ENCODE measurements at places on chromosomes 1 and 21.

GRCh38 chr1:98429965-98430443 lies 231.5 kb upstream of the SNX7 start:
- DNase-seq: no peak

DNA sequence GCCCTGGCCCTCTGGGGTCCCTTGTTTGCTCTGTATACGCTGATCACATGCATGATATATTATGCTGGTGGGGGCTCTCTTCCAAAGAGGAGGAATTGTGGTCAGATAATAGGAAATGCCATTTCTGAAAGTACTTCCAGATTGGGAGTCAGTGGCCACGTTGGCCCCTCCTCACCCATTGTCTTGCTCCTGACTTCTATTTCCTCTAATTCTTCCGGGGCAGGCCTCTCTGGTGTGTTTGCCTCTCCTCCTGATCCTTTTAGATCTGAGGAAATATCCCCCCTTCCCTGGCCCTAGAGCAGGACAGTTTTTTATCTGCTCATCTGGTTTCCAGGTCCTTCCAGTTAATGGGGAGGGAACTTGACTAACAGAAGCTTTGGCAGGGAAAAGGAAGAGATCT lies 2.9 kb downstream of the VANGL2 start:
- no peak for DNase-seq

DNA sequence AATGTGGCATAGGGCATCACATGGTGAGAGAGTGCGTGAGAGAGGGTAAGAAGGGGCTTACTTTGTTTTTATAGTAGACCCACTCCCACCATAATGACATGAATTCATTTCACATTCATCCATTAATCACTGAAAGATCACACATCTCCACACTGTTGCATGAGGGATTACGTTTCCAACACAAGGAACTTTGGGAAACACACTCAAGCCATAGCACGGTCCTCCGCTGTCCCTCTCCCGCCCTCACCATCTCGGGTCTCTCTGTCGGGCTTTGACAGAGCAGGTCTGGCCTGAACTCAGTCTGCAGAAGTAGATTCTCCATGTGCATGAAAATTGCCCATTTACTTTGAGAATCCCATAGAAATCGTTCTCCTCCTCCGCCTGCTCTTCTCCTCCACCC lies 312.2 kb downstream of the MATN1 start:
- DNase-seq: no peak

- peak; percentile 65 for DNase-seq
Measured at GRCh38 chr1:22024485-22025367, 23.3 kb downstream of the CELA3A start.

GRCh38 chr1:166383635-166384346 lies 217.0 kb upstream of the FAM78B start:
- no peak for DNase-seq

DNA sequence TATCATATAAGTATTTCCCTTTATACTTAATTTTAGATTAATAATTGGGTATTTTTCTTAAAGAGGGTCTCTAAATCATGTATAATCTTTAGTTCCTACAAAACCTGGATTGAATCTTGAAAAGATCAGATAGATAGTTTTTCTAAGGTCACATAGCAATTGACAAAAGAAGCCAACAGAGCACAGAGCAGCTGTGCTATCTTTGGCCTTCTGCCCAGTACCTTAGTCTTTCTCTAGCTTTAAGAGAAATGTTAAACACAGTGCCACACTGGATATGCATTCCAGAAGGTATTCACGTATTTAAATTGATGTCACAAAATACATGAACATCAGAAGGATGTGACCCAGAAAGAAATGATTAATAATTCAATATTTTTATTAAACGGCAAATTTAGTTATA lies 86.8 kb downstream of the C21orf91 start:
- no peak for DNase-seq

DNA sequence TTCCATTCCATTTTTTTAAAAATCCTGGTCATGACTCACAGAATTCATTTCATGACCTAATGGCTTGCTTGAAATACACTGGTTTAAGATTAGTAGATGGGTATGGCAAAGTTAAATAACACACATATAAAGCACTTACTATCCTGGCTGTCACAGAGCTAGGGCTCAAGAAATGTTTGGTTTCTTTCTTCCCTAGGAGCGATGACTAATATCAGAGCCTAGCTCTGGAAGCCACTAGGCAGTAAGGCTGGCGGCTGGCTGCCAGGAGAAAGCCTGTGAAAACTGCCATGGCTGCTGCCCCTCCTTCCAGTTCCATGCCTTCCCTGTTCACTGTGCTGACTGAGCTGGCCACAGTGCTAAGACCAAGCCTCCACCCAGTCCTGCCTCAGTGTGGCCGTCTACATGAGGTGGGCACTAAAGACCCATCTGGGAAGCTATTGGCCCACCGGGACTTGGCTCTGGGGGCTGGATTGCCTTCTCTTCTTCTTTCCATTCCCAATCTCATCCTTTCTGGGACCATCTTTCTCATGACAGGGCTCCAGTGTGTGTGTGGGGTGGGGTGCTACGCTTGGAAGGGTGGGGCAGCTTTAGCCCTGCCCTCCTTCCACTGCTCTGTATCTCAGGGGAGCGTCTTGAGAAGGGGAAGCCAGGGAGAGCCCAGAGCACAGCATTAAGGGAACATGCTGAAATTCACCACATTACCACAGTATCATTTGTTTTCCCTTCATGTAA lies 10.8 kb upstream of the ASCL5 start:
- peak; percentile 38 for DNase-seq

- DNase-seq: no peak
Measured at GRCh38 chr1:25135909-25136308, 96.4 kb downstream of the SYF2 start.

GRCh38 chr1:33296082-33296458 lies 24.8 kb downstream of the A3GALT2 start:
- DNase-seq: no peak

GRCh38 chr1:56284928-56285327 lies 294.4 kb downstream of the PLPP3 start:
- DNase-seq: no peak

DNA sequence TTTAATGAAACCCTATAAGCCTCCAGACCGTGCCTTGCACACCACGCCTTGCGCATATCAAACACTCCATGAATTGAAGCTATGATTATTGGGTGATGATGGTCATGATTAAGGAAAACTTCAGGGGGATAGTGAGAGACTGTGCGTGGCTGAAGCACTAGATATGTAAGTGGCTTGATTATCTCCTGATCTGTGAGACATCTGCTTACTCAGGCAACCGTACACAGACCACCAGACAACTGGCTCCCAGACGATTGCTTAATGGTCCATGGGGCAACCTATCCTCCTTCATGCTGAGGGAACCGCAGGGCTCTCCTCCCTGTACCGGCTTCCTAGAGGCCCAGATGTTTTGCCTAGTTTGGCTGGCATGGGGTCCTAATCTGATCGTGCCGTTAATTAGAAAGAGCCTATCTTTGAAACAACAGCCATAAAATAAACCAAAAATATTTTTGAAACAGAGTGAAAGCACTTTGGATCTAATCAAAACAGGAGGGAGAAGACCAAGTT lies 51.6 kb downstream of the IRF2BP2 start:
- no peak for DNase-seq

- no peak for DNase-seq
Measured at GRCh38 chr1:190277107-190277506, 200.6 kb downstream of the BRINP3 start.

DNA sequence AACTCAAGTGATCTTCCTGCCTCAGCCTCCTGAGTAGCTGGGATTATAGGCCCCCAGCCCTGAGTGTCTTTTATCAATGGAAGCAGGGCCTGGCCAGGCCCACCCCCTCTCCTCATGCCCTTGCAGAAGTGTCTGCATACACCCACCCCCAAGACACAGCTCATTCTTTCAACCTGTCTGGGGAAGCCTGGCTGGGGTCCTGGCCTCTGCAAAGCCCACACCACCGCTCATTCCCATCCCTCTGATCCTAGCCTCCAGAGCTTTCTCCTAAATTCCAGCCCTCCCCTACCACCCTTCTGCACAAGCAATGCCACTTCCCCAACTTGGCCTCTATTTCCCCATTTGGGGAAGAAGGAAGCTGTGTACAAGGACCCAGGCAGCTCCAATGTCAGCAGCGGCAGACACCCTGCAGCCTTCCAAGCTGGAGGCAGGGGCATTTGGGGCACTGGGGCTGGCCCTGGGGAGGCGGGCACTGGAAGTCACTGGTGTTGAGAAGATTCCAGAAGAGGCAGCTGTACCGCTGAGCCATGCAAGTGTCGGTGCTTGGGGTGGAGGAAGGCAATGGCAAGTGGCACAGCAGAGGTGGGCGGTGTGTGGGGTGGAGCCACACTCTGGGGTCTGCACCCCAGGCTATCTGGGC lies 33.7 kb upstream of the ARF1 start:
- no peak for DNase-seq

DNA sequence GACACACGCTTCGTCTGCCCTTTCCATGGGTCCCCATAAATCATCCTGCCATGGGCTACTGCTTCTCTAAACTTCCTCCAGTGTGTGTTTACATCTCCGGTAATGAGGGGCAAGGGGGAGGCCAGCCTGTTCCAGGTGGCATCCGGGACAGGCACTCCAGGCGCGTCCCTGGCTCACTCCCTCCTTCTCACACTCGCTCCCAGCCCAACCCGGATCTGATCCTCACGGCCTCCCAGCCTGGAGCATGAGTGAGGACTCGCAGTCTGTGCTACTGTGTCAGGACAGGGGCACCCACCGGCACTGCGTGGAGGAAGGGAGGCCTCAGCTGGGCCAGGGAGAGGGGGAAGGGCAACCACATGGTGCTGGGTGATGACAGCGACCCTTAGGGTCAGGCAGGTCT lies 225.4 kb downstream of the TRABD2B start:
- DNase-seq: no peak

- no peak for DNase-seq
Measured at GRCh38 chr1:52386458-52386857, 17.8 kb downstream of the ORC1 start.

DNA sequence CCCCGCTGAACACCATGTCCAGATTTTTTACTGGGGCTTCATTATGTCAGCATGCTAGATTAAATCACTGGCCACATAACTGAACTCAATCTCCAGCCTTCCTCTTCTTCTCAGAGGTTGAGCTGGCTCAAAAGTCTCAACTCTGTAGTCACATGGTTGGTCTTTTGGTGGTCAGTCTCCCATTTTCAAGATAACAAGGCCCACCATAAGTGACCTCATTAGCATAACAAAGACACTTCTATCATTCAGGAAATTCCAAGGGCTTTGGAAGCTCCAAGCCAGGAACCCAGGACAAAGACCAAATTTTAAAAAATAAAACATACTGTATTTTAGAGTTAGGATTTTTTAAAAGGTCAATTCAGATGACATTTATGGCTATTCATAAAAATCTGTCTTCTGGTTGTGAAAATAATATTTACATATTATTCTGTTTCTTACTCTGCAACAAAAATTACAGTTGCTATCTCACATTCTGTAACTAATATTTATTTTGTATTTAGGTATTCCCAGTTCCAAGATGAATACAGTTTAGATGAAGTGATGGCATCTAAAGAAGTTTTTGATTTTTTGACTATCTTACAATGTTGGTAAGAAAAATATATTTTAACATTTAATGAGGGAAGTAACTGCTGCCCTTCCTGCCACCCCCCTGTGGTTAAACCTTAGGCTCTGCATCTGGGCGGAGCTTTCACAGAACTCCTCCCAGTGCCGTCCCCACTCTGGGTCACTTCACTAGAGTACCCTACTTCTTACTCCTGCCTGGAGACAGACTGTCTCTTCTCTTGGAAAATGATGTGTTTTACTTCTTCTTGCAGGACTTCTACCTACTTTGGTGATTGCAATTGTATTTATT lies 49.3 kb downstream of the SCP2 start:
- DNase-seq: no peak

DNA sequence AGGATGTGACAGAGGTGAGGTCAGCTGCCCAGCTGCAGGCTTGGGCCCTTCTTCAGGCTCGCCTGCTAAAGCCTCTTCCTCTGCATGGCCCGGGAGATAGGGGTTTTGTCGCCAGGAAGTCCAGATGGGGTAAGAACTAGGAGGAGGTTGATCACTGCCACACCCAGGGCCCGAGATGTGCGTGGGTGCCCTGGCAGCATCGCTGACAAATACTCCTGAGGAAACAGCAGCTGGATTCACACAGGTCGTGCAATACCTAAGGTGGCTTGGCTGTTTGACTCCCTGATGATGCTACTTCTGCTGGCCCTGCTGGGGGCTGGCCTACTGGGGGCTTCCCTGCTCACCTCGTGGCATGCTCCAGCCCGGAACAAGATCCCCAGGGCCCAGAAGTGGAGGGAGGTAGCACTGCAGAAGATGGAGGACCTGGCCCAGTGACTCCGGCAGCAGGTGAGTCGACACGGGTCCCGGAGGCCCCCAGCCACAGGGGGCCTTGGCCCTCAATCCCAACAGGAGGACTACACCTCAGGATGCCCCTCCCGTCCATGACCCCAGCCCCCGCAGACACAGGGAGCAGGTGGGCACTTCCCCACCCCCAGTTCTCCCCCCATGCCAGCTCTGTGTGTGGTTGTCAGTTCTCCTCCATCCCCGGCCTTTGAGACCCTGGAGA lies 29.6 kb downstream of the FAAH start:
- DNase-seq: no peak

DNA sequence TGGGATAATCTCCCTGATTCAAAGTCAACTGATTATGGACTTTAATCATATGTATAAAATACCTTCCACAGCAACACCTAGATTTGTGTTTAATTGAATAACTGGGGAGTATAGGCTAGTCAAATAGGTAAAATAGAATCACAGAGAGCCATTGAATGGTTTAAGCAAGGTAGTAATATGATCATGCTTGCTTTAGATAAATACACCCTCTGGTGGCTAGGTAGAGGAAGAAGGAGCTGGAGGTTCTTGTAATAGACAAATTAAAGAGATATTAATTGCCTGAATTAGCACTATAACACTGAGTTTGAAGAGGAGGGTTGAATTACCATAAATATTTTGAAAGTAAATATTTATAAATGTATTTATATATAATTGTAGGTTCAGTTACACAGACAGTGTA lies 40.3 kb downstream of the DIRAS3 start:
- DNase-seq: no peak

DNA sequence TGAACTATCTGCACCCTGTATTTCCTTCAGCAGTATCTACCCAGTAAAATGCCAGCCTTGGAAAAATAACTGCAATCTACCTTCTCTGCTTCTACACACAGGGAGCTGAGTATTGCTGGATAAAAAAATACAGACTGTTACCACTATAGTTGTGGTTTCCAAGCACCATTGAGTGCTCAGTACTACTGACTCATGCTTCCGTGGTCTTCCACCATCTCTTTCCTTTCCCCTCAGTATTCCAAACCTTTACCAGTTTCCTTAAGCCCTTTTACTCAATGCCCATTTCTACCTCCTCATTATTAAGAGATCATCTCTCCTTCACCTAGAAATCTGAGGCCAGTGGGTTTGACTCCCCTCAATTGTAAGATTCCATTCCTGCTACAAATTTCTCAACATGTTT lies 23.8 kb downstream of the GLMN start:
- no peak for DNase-seq

GRCh38 chr1:168179438-168180147 lies 831 bp downstream of the TIPRL start:
- no peak for DNase-seq

GRCh38 chr1:103208844-103209243 lies 100.5 kb upstream of the COL11A1 start:
- DNase-seq: no peak
